LHCN-M2 (cell line): ENCODE measurements at places on chromosomes 4 and X.

DNA sequence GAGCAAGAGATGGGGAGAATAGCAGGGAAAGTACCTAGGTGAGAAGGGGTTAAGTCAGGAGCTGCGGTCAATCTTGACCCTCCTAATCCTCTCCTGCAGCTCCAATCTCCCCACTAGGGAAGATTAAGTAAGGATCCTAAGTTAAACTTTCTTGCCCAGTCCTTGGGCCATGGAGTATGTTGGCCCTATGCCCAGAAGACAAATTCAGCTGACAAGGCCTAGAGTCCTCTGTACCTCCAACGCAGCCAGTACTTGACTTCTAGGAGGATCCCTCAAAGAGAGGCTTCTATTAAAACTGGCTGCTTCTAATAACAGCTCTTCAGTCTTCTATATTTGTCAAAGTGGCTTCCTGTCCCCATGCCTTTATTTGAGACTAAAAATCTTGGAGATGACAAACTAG lies 1.4 kb downstream of the CLDN2 start:
- no peak for DNase-seq

- DNase-seq: peak; percentile 27
Measured at GRCh38 chr4:17811078-17811603, 362 bp downstream of the NCAPG start.

DNA sequence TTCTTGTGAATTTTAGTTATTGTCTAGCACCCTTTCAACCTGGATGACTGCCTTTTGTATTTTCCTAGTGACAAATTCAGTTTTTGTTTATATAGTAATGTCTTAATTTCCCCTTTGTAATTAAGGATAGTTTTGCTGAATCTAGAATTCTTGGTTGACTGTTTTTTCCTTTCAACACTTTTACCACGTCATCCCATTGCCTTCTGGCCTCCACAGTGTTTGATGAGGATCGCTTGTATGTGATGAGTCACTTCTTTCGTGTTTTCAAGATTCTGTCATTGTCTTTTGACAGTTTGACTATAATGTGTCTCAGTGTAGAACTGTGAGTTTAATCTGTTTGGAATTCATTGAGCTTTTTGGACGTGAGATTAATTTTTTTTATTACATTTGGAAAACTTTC lies 30.1 kb downstream of the KDM6A start:
- DNase-seq: peak; percentile 65

DNA sequence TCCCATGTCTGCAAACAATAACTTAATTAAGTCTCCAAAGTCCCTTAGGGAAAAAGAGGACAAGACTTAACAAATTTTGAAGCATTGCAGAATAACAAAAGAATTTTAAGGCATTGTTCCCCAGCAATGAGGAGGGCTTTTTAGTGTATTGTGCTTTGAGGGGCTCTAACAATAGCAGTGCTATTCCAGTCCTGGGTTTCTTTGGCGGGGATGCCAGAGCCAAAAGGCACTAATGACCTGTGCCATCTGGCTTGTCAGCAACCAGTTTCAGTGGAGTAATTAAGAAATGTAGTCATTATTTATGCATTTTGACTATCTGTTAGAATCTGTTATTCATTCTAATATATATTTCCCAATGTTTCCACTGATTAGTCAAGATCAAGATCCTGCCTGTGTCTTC lies 575.4 kb downstream of the SPRY1 start:
- no peak for DNase-seq

DNA sequence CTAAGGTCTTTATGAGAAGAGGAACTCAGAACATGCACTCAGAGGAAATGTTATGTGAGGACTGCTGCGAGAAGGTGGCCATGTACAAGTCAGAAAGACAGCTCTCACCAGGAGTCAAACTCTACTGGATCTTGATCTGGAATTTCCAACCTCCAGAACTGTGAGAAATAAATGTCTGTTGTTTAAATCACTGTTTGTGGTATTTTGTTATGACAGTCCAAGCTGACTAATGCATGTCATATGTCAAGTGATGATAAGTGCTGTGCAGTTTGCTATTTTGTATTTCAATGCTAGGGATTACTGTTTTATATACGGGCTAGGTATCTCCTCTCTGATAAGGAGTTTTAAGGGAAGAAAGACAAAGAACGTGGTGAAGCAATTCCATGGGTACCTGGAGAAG lies 162.3 kb downstream of the CPEB2 start:
- DNase-seq: peak; percentile 74

GRCh38 chr4:74590476-74590875 lies 145.5 kb downstream of the AREG start:
- no peak for DNase-seq

DNA sequence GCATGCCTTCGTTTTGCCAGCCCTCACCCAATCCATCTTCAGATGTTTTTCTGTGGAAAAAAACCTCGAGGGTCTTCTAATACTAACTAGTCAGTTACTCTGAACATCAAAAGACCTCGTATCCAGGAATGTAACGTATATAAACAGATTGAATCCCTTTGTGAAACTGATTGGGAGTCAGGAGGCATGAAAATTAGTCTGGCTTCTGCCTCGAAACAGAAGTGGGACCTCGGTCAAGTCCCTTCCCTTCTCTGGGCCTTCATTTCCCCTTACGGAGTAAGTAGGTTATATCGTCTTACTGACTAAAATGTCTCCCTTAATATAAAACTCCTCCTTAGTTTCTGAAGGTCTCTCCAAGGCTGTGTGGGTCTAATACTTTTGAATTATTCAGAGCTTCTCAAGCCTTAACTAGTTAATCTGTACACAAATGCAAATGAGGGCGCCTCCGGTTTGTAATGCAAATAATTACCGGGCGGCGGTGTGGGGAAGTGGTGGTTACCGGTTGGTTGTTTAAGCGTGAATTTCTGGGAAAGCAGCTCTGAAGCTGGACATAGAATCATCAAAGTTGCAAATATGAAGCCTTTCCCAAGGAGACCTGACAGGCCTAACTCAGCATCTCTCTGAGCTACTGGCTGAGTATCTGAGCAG lies 11.4 kb upstream of the NKRF start:
- DNase-seq: no peak

- DNase-seq: no peak
Measured at GRCh38 chrX:458631-459061, 71.9 kb upstream of the PPP2R3B start.

- DNase-seq: no peak
Measured at GRCh38 chrX:19883878-19884277, 3.5 kb downstream of the SH3KBP1 start.

DNA sequence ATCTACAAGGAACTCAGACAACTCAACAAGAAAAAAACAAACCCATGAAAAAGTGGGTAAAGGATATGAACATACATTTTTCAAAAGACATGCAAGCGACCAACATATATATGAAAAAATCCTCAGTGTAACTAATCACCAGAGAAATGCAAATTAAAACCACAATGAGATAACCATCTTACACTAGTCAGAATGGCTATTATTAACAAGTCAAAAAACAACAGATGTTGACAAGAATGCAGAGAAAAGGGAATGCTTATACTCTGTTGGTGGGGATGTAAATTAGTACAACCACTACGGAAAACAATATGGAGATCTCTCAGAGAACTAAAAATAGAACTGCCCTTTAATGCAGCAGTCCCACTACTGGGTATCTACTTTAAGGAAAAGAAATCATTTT lies 12.1 kb downstream of the NIPAL1 start:
- DNase-seq: no peak

GRCh38 chr4:174926958-174927357 lies 8.8 kb downstream of the ADAM29 start:
- DNase-seq: no peak

DNA sequence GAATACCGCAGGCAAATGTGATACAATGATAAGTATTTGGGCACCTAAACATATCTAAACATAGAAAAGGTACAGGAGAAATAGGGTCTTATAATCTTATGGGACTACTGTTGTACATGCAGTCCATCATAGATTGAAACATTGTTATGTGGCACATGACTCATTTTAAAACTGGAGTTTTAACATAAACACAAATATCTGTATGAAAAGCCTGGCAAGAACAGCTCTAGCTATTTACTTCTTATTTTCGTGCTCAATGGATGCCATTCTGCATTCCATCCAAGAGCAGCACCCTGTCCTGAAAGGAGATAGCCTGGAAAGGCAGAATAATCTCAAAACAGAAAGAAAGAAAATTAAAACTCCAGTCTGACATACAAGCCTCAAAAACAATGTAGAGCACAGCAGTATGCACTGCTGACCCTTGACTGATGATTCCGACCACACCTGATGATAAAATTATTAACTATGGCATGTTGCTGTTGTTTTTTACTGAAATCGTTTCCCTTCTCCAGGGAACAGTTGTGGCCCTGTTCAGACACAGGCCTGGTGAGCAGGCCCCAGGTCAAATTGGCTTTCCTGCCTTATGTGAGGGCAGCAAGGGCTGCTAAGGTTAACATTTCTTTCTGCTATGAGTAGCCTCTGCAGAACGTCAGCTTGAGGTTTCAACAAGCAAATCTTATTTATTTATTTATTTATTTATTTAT lies 152.7 kb downstream of the APBB2 start:
- DNase-seq: peak; percentile 36

DNA sequence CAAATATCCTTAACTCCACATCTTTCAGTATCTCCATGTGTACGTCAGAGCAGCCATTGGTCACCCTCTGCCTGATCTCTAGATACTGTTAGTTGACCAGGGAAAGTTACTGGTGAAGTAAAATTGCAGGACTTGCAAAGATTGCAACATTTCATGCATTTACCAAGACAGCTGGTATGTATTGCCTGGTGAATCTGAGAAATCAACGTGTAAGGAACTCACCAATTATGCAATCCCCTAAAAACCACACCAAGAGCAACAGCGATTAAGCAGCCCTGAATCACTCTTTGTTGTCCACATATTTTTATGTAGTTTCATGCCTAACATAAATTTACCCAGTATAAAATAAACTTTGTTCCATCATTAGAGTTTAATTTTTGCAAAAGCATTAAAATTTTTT lies 271.2 kb downstream of the NLGN4X start:
- DNase-seq: no peak

DNA sequence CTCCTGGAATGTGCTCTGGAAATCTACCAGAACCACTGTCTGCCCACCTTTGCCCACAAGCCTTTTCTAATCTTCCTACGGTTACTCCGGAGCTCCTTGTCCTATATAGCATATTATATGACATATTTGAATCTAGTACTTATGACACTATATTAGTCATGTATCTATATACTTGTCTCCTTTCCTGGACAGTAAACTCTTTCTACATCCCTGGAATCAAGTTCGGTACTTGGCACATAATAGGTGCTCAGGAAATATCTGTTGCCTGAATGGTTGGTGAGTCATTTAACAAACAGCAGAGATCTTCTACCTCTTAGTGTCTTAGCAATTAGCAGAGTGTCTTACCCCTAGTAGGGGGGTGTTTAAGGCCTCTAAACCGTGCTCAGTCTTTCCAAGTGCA lies 123.6 kb downstream of the RELL1 start:
- DNase-seq: no peak

GRCh38 chr4:7295197-7295910 lies 103.0 kb downstream of the SORCS2 start:
- no peak for DNase-seq

GRCh38 chr4:64857815-64858214 lies 448.6 kb upstream of the TECRL start:
- no peak for DNase-seq

- no peak for DNase-seq
Measured at GRCh38 chr4:78772526-78773091, 3.5 kb upstream of the BMP2K start.

DNA sequence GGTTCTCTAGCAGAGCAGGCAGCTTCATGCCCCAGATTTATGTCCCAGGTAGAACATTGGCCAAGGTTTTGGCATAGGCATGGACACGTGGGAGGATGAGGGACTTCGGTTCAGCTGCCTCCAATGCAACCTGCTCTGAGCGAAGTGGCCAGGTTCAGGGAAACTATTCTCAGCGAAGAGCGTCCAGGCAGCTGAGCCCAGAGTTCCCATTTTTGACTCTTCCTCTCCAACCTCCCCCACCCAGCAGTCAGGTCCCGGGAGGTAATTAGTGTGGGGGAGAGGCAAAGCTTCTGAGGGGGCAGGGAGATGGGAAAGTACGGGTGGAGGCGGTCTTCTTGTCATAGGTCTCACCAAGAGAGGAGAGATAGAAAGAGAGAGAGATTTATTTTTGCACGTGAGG lies 1.0 kb downstream of the GABRA4 start:
- DNase-seq: no peak

GRCh38 chr4:63348735-63349673 lies 1060.2 kb downstream of the TECRL start:
- no peak for DNase-seq

GRCh38 chr4:11106759-11107158 lies 321.9 kb downstream of the HS3ST1 start:
- DNase-seq: no peak

- no peak for DNase-seq
Measured at GRCh38 chr4:101014417-101014816, 332.9 kb downstream of the PPP3CA start.

GRCh38 chrX:10698318-10698640 lies 77.9 kb upstream of the MID1 start:
- DNase-seq: no peak

DNA sequence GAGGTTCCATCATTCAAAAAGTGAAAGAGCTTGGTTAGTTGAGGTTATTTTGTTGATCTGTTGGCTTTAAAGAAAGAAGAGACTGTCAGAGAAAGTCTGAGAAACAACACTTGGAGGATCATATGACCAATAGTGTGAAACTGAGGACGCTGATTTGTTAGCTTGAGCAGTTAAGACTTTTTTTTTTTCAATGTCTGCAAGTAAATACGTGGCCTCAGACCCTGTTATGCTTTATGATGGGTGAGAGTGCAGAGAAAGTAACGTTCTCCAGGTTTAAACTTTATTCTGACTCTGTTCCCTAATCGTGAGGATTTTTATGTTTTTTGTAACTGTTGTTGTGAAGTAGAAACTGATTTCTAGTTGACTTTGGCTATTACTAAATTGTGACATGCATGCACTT lies 45.9 kb downstream of the GAB1 start:
- peak; percentile 41 for DNase-seq

DNA sequence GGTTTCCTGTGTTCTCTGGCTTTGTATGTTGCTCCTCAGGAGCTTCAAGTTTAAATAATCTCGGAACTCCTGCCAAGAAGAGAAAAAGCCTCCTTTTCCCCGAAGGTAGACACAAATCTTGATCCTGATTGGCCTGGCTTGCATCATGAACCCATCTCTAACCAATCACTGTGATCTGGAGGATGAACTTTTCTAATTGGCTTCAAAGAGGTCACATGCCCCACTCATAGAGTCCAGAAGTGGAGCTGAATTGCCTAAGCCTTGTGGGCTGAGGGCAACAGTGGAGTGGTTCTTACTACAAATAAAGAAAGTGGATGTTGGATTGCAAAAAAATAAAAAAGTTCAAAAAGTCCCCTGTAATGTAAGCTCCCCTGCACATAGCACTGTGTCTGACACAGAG lies 245.9 kb downstream of the MID1IP1 start:
- no peak for DNase-seq
